Stimulated activated CD4-positive, alpha-beta T cell treated with anti-CD3 and anti-CD28 coated beads, TNF-alpha, amount 100 ng/mL, for 1 hour (primary cell): ENCODE measurements at places on chromosomes 13 and 19.

DNA sequence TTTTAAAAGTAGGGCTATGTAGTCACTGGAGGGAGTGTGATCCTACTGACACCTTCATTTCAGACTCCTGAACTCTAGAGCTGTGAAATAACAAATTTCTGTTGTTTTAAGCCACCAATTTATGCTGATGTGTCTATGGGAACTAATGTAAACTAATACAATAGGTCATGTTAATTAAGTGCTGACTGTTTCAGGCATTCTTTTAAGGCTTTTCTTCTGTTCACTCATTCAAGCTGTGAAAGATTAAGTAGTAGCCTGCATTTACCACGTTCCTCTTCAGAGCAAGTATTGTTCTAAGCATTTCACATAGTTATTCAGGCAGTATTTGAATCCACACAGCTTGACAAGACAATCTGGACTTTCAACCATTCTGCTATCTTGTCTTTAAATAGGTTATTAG, 1135.0 kb downstream of the SLITRK1 start:
- DNase-seq: no peak

DNA sequence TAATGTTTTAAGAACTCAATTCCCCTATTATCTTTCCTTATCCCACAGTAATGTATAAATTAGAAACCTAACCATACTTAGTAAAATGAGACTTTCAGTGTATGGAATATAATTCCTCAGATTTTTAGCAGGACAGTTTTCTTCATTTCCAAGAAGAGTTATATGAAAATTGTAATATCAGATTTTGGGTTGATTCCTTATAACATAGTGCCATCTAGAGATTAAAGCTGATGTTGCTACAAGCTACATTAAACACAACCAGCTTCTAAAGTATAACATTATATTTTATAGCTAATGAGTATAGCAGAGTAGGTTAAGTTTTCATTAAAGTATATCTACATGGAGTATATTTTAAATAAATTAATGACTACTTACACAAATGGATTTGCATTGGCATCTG, 99.7 kb upstream of the MIR17HG start:
- no peak for DNase-seq

DNA sequence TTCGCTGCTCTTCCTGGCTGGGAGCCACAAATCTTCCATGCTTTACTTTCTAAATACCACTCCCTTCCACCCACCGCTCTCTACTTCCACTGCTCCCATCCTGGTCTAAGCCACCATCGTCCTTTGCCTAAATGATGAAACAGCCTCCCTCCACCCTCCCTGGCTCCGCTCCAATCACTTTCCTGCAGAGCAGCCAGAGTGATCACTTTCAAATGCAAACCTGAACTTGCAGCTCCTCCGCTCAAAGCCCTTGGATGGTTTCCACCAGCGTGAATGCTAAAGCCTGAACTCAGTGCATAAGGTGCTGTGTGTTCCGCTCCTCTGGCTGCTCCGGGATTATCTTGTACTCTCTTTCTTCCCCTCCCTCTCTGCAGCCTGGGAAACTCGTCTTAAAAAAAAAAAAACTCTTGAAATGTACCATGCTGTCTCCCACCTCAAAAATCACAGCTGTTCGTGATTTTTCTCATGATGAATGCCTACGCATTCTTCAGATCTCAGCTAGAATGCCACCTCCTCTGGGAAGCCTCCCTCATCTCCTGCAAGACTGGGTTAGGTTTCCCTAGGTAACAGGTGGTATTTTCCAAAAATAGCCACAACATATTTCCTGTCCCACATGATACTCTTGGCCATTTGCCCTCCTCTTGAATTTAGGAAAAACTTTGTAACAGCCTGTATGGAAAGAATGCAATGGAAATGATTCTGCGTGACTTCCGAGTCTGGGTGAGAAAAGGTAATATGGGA, 3.7 kb upstream of the SIN3B start:
- no peak for DNase-seq

GRCh38 chr13:25046985-25047511, 48.9 kb upstream of the PABPC3 start:
- no peak for DNase-seq

GRCh38 chr19:4089400-4089908, 22.8 kb upstream of the ZBTB7A start:
- DNase-seq: no peak

- DNase-seq: no peak
These were observed 62.6 kb downstream of the STK24 start for GRCh38 chr13:98514288-98514687.

DNA sequence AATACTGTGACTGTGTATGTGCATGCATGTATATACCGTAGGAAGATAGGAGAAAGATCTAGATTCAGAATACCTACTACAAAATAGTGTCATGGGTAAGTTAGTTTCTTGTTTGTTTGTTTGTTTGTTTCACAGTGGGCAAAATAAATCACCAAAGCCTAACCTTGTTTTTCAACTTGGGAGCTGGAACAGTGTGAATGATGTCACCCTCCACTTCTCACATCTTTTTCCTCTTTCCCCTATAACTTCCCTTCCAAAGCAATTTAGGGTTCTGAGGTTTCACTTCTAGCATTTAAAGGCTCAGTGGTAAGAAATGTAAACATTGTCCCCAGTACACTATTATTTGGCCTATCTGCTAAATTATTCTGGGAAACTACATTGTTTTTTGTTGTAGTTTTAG, 5.4 kb downstream of the KCTD4 start:
- DNase-seq: no peak

- DNase-seq: no peak
These were observed 77.5 kb downstream of the ZAR1L start for GRCh38 chr13:32237681-32238080.

DNA sequence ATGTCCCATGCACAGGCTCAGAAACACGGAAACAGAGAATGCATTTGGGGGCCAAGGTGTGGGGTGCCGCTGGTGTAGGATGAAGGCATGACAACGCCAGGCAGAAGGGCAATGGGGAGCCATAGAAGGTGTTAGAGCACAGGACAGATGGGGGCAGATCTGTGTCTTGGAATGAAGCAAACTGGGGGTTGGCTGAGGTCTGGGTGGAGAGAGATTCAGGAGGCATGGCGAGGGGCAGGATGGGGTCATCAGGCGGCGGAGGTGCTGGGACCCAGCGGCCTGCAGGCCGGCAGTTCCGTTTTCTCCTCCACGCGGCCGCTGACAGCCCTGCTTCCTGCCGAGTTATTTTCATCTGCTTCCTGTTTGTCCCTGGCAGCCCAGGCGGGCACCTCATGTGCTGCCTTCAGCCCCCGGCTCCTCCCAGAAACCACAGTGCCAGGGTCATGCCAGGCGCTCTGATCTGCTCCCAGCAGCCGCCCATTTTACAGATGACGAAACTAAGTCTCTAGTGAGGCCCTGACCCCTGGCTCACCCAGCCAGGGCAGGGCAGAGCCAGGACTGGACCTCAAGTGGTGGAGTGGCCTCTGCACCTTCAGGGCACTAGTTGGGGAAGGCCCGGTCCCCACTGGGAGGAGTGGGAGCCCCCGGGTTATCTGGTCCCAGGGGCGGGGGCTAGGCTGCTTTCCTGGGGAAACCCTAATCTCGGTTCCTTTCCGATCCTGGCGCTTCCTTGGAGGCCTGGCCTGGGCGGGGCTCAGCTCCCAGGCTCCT, 2.2 kb downstream of the ARHGAP45 start:
- no peak for DNase-seq

GRCh38 chr13:64633948-64634347, 2596.2 kb downstream of the PCDH9 start:
- DNase-seq: no peak

- DNase-seq: no peak
These were observed 60.6 kb downstream of the CDADC1 start for GRCh38 chr13:49308097-49308875.

DNA sequence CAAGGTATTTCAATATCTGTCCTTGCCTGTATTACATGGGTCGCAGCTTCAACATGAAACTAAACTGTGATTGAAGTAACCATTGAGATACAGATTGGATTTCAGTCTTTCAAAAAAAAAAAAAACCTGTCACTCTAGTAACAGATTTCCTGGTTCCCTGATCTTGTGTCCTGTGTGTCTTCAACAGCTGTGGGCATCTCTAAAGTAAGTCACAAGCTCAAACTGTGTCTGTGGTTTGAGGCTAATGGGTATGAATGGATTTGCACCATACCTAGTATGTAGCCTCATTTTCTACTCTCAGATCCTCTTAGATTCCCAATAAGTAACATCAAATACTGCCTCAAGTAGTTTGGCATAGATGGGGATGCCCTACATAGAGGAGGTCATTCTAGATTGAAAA, 300.1 kb downstream of the COG6 start:
- no peak for DNase-seq

GRCh38 chr19:41537789-41538188, 38.2 kb upstream of the CEACAM21 start:
- DNase-seq: no peak

DNA sequence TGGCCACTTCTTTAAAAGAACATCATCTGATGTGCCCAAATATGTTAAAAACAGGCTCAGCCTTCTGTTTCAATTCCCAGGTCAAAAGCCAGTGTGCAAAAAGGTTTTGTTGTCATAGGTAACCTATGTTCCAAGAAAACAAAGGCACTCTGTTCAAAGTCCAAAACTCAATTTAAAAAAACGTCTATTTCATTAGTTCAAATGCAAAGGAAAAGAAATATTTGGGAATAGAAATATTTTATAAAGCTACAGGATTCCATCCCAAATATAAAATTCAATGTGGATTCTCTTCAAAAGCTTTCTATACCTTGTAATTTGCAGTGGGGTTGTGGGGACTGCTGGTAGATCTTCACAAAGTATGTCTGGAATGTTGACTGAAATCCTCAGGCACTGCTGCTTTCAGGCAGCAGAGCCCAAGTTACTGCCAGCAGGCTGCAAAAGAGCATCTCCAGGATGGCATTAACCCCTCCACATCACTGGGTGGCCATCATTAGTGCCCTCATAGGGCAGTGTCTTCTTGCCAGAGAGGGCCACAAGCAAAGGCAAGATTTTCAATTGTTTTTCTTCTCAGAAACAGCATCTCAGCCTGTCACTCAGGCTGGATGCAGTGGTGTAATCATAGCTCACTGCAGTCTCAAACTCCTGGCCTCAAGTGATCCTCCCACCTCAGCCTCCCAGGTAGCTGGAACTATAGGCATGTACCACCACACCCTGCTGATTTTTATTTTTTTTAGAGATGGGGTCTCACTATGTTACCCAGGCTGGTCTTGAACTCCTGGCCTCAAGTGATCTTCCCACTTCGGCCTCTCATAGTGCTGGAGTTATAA, 22.8 kb upstream of the STK24 start:
- DNase-seq: no peak

DNA sequence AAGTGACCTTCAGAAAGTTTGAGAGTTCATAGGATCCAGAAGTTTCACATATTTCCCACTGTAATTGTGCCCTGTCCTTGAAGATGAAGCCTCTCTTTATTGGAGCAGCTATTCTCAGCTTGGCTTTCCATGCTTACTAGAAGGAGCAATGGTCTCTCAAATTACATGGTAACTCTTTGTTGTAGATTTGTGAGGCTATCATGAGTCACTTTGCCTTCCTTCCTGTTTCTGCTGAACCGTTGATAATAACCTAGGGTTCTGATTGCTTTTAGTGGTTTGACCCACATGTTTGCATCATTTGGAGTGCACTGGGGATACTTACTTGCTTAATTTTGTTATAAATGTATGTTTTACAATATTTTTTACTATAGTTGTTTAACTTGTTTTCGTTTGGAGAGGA, 772.9 kb upstream of the SLITRK6 start:
- DNase-seq: no peak

GRCh38 chr19:53957448-53958167, 5.1 kb upstream of the CACNG8 start:
- no peak for DNase-seq

DNA sequence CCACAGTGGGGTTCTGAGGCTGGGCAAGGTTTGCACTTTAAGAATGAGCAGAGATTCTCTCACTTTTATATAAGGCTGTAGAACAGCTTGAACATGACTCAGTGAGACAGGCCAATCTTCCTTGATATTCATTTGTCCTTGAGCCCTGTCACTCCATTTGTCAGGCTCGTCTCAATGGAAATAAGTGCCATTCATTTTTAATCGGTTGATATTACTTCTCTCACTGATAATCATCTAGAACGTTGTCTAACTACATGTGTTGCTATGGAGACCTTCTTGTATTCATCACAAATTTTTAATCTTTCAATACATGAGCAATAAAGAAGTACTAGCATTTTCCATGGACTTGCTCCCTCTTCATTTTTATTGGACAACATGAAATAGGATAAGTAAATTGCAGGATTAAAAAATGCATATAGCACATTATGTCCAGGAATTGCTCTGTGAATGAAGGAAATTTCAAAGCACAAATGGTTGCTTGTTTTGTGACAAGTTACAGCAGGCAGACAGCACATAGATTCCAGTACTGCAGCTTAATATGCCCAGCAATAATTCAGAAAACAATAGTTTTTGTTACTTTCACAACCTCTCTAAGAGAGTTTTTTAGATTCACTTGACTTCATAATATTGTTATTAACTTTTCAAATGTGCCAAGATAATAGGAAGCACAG, 1178.4 kb upstream of the ATXN8OS start:
- no peak for DNase-seq

DNA sequence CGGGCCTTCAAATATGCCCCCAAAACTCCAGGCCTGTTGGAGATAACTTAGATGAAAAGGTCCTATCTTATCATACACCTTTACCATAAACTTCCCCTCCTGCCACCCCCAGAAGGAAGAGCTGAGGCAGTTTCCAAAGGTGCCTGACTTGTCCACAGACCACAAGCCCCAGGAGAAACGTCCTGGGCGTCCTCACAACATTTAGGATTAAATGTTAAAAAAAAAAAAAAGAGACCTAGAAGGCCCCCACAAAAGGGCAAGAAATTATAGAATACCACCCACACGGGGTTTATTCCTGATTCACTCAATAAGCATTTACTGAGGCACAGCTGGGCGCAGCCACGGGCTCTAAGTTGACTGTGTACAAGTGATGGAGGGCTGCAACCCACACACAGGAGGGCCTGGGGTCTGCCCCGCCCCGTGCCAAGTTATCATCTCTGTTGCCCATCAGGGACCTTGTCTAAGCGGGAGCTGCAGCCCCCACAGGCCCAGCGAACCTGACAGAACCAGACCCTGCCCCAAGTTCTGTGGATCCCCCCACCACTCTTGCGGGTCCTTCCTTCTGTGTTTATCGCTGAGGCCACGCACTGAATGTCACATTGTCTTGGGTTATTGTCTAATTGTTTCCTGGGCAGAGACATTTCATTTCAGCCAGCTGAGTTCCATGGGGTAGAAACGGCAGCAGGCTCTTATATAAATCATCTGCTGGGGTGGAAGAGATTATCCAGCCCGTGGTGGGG, 83.0 kb upstream of the TM9SF2 start:
- no peak for DNase-seq
